ENCODE measurements at places on chromosomes 3 and 15.

- DNase-seq, result no peak
Observed at GRCh38 chr3:61742006-61742405, 180.6 kb downstream of the PTPRG start.

GRCh38 chr15:40942878-40943277 is 10.4 kb upstream of the CHAC1 start:
- no peak for DNase-seq

- DNase-seq, result no peak
Observed at GRCh38 chr3:111858642-111859041, 423 bp upstream of the PHLDB2 start.

DNA sequence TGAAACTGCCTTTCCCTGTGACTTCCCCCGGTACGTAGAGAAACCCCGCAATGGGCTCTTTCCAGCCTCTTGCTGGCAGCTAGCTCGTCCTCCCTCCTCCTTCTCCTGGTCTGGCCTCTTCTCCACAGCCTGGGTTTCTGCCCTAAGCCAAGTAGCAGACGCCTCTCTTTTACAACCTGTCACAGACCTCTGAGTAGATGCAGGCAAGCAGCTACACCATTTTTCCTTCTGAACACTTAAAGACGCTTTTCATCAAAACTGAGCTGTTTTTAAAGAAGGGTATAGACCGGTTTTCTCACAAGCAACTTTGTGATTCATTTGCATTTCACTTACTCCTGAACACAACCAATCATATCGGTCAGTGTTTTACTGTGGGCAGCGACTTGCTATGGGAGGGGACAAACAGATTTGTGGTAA is 32.0 kb downstream of the ADAMTSL3 start:
- DNase-seq, result no peak

DNA sequence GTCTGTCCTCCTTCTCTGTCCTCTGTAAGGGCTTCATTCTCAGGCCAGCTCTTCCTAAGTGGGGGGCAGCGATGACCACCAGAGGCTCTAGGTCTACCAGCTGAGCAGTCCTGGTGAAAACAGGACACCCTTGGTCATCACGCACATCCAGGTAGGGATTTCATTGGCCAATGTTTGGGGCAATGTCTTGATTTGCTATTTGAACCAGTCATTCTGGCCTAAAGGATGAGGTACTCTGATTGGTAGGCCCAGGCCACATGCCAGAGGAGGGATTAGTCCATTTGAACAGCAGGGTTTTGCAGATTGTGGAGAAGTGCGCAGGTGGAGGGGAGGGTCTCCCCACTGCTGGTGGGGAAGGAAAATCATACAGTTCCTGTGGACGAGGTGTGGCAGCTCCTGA is 57.3 kb downstream of the PLXNA1 start:
- no peak for DNase-seq

GRCh38 chr3:177529071-177529550 is 331.8 kb upstream of the TBL1XR1 start:
- no peak for DNase-seq

DNA sequence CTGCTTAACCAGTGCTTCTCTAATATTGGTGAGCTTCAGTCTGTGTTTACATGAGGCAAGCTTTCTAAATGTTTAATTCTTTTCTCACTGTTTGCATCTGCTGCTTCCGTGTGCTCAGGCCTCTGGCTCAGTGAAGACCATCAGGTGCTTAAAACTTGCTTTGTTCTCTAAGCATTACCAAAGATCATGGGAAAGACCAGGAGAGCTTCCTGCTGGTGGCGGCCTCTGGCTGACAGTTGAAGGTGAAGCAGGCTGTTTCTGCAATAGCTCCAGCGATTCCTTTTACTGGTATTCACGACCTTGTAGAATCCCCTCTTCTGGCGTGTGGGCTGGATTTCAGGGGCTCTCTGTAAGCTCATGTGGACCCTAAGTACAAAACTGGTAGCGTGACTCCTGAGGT is 45.1 kb downstream of the EDEM1 start:
- no peak for DNase-seq

GRCh38 chr3:112606098-112606497 is 34.8 kb downstream of the CCDC80 start:
- DNase-seq, result no peak

DNA sequence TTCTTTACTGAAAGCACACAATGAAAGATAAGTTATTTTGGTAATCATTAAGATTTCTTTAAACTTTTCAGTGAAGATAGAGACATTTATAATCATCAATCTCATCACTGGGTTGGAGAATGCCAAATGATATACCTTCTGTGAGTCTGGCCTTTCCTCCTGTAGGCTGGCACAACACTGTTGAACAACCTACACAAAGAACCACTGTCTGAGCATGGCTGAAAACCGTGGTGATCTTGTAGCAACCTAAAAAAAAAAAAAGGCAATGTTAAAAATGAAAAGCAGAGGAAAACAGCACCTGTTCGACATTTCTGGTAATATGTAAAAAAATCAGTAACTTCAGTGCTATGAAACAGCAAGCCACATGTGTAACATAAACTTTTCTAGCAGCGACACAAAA is 1.8 kb downstream of the RPS27L start:
- no peak for DNase-seq

DNA sequence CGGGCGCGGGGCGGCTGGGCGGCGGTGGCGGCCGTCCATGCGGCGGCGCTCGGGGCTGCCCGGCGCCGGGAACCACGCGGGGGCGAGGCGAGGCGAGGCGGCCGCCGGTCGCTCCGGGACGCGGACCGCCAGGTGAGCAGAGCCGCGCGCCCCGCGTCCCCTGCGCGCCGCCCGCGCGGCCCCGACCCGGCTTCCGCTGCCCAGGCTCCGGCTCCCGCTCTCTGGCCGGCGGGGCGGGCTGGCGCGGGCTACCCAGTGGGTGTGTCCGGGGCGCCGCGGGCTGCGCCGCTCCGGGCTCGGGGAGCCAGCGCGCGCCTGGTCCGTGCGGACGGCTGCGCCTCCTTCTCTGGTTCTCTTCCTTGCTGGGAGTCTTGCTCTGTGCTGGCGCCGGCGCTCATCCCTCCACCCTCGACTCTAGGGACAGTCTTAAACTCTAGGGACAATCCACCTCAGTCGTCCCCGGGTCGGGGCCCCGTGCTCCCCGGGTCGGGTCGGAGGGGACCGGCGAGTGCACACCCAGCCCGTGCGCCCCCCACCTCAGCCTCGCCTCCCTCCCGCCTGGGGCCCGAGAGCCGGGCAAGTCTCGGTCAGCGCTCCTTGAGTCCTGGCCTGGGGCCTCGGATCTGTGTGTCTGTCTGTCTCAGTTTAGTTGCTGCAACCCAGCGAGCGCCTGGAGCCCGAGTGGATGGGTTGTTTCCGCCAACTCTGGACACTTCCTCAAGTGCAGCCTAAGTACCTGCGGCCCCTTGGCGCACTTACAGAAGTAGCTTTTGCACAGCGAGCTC is 488 bp downstream of the THSD4 start:
- DNase-seq, result no peak

- no peak for DNase-seq
Observed at GRCh38 chr3:138474163-138474562, 39.7 kb downstream of the ESYT3 start.

Measured in right atrium auricular region (tissue), 2 donors.